ENCODE measurements at places on chromosomes 2 and 18. TPM values are rescaled to one million over a fixed set of nuclear protein-coding genes. Genes with fewer than 3 reads are reported as not detected.

The SETBP1 gene
- 10.2 TPM for total RNA-seq

The CYTIP gene
- total RNA-seq = 520 TPM

The SIX2 gene
- not detected for total RNA-seq

The SAG gene
- total RNA-seq = not detected

The FLACC1 gene
- 0.59 TPM for total RNA-seq

The MYL12B gene
- 264 TPM for total RNA-seq

The SPOPL gene
- 8.9 TPM for total RNA-seq

The NXPH2 gene
- total RNA-seq = not detected

The SLC9A2 gene
- total RNA-seq = 0.05 TPM

The C2orf80 gene
- total RNA-seq = not detected

The PLGLB1 gene
- total RNA-seq = 0.45 TPM

The RAB17 gene
- total RNA-seq = 0.69 TPM

GRCh38 chr2:50221106-50221505 lies 810.8 kb downstream of the NRXN1 start:
- no peak for DNase-seq
- no peak overlapping the region for H3K27ac ChIP-seq

DNA sequence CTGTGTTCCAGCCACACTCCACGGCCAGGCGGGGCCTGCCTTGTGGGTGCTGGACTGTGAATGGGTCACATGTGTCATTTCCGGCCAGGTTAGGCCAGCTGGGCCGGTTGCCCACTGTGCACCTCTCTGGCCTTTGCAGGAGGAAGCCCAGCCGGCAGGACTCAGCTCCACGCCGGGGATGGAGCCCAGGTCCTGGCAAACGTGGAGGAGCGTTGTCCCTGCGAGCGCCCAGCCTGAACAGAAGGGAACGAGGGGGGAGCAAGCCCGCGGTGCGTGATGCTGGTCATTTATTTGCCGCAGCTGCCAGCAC lies 152.9 kb downstream of the PXDN start:
- H3K27me3 ChIP-seq = peaks cover 16% of the 10 kb centered on the region
- no peaks in the 10 kb centered on the region for H3K4me1 ChIP-seq
- no peak overlapping the region for H3K4me3 ChIP-seq
- DNase-seq = no peak
- H3K36me3 ChIP-seq = no peaks in the 10 kb centered on the region

- no peak overlapping the region for H3K27ac ChIP-seq
- peak; percentile 12 for DNase-seq
- peaks cover 53% of the 10 kb centered on the region for H3K27me3 ChIP-seq
- H3K4me1 ChIP-seq = no peaks in the 10 kb centered on the region
Observed at GRCh38 chr2:235659767-235660322, 166.0 kb downstream of the AGAP1 start.

DNA sequence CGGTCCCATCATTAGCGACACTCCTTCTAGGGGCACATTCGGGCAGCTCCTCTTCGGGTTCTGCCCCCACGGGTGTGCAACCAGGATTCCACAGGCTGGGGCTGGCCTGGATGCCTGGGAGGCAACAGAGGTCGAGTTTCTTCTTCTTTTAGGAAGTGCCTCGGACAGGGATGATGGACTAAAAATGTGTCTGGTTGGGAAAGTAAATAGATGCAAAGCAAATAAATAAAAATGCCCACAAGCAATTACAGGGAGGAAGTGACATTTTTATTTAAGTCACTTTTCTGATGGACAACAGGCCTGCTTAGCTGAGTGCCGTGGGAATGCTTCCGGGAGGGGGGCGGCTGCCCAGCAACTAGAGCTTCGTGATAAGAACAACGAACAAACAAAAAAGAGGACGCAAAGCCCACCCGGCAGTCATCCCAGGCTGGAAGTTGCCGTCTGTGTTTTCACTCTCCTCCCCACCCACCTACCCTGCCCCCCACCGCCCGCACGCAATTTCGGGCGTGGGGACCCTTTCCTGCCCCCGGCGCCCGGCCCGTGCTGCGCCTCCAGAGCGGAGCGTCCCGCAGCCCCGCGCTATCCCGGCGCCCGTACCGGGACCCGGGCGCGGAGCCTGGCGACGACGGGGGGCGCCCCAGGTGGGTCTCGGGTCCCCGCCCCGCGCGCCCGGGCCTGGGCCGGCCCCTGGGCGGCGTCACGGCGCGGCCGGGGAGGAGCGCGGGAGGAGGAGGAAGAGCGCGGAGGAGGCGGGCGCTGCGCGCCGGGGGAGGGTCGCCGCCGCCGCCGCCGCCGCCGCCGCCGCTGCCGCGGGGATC lies 412 bp upstream of the NCK2 start:
- H3K36me3 ChIP-seq = peaks cover 34% of the 10 kb centered on the region
- peak overlapping the region; percentile 75 for H3K4me3 ChIP-seq
- DNase-seq = peak; percentile 59
- peaks cover 60% of the 10 kb centered on the region for H3K4me1 ChIP-seq

DNA sequence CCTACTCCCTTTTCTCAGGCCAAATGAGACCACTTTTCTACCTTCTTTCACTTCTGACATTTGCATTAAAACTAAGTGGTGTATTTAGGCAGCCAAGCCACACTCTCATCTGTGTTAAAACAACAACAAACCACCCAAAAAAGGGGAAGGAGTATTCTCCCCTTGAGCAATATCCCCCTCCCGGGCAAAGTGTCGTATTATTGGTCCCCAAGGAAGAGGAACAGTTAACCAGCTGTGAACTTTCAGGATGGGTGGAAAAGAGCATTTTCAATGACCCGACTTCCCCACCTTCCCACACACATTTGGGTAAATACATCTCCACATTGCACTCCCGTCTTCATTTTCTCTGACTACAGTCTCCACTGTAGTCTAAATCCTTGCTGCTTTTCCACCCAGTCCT lies 44.3 kb downstream of the FEZ2 start:
- H3K36me3 ChIP-seq = peaks cover 31% of the 10 kb centered on the region
- peaks cover 11% of the 10 kb centered on the region for H3K4me1 ChIP-seq
- H3K4me3 ChIP-seq = no peak overlapping the region
- no peak overlapping the region for H3K27ac ChIP-seq

DNA sequence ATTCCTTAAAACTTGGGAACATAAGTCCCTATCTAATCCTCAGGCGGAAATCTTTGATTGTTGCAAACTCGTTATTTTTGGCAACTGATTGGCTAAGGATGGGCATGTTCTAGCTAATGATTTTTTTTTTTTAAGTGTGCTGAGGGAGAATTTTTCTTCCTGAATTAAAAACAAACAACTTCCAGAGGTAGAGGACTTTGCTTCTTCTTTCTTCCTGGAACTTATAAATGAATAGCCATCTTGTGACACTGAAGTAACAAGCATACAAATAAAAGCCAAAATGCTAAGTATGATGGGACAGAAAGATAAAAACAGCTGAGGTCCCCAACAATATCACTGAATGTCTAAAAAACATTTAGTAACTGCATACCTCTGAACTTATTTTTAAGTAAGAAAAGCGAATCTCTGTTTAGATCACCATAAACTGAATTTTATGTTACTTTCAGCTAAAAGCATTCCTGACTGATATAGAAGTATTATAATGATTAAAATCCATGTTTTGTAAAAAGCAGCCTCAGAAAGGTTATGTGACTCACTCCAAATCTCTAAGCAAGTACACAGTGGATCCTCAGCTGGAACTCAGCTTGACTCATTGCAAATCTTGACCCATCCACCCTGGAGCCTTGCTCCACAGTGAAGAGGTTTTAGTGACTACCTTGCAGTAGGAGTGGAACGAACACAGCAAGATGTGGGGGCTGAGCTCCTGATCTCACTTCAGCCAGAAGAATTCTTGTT lies 344.4 kb downstream of the CLIP4 start:
- H3K27ac ChIP-seq = no peak overlapping the region
- no peaks in the 10 kb centered on the region for H3K36me3 ChIP-seq
- no peaks in the 10 kb centered on the region for H3K4me1 ChIP-seq
- peaks cover 16% of the 10 kb centered on the region for H3K27me3 ChIP-seq
- H3K4me3 ChIP-seq = no peak overlapping the region

GRCh38 chr2:189014449-189015138 lies 40.4 kb downstream of the COL3A1 start:
- no peak overlapping the region for H3K4me3 ChIP-seq
- H3K27me3 ChIP-seq = peaks cover 8% of the 10 kb centered on the region
- no peak overlapping the region for H3K27ac ChIP-seq
- no peak for DNase-seq
- H3K36me3 ChIP-seq = no peaks in the 10 kb centered on the region

DNA sequence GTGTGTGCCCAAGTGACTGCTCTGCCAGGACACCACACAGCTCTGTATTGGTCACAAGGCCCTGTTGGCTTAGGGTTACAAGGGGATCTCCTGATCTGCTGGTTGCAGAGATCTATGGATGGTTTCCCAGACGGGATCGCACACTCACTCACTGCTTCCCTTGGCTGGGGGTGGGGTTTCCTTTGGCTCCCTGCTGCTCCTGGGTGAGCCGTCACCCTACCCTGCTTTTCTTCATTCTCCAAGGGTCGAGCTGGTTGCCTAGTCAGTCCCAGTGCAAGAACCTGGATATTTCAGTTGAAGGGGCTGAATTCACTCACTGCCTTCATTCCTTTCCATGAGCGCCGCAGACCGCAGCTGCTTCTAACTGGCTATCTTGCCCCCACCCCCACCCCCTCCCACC lies 56.3 kb downstream of the GTF3C3 start:
- no peaks in the 10 kb centered on the region for H3K4me1 ChIP-seq
- no peaks in the 10 kb centered on the region for H3K27me3 ChIP-seq
- no peak for DNase-seq
- H3K36me3 ChIP-seq = peaks cover 7% of the 10 kb centered on the region

GRCh38 chr2:167318581-167318980 lies 430.3 kb downstream of the XIRP2 start:
- no peaks in the 10 kb centered on the region for H3K27me3 ChIP-seq
- H3K27ac ChIP-seq = no peak overlapping the region
- H3K4me1 ChIP-seq = no peaks in the 10 kb centered on the region
- no peak overlapping the region for H3K4me3 ChIP-seq

- no peak overlapping the region for H3K4me3 ChIP-seq
- H3K27me3 ChIP-seq = peaks cover 8% of the 10 kb centered on the region
- no peak for DNase-seq
- no peaks in the 10 kb centered on the region for H3K4me1 ChIP-seq
- H3K36me3 ChIP-seq = no peaks in the 10 kb centered on the region
Observed at GRCh38 chr2:241458687-241459086, 49.7 kb downstream of the STK25 start.

- DNase-seq = no peak
- peaks cover 27% of the 10 kb centered on the region for H3K4me1 ChIP-seq
- H3K4me3 ChIP-seq = peak overlapping the region; percentile 91
- peak overlapping the region; percentile 60 for H3K27ac ChIP-seq
- peaks cover 1% of the 10 kb centered on the region for H3K36me3 ChIP-seq
- peaks cover 55% of the 10 kb centered on the region for H3K27me3 ChIP-seq
Observed at GRCh38 chr2:147843391-147843863, 1.4 kb upstream of the ACVR2A start.

- no peak for DNase-seq
- peaks cover 13% of the 10 kb centered on the region for H3K36me3 ChIP-seq
- H3K4me3 ChIP-seq = no peak overlapping the region
- no peak overlapping the region for H3K27ac ChIP-seq
- peaks cover 54% of the 10 kb centered on the region for H3K4me1 ChIP-seq
Observed at GRCh38 chr2:143429932-143430679, 300.9 kb downstream of the ARHGAP15 start.

- no peak for DNase-seq
- H3K27me3 ChIP-seq = peaks cover 36% of the 10 kb centered on the region
- no peak overlapping the region for H3K27ac ChIP-seq
- H3K36me3 ChIP-seq = no peaks in the 10 kb centered on the region
- no peak overlapping the region for H3K4me3 ChIP-seq
Observed at GRCh38 chr2:240056678-240057077, 3.4 kb upstream of the OR6B3 start.

DNA sequence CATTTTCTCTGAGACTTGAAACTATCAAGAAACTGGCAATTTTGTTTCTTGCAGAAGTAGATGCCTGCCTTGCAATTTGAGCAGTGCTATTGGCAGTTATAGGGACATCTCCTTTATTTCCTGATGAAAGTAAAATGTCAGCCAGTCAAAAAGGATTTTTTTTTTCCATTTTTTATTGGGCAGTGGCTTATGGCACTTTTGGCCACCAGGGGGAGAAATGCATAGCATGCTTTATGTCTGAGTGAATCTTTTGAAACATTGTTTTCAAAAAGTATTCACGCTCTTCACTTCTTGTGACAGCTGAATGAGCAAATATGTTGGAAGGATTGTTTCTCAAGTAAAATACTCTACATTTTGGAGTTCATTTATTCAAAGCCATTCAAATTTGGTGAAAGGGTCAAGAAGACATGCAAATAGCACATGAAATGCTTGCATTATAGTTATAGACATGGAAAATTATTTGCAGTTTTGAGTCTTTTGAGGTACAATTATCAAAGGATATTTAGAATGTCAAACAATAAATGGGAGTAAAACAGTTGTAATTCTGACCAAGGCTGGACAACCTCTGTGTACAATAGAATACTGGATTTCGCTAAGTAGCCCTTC lies 491.0 kb downstream of the CDH2 start:
- no peak overlapping the region for H3K27ac ChIP-seq
- no peaks in the 10 kb centered on the region for H3K36me3 ChIP-seq
- DNase-seq = peak; percentile 18
- H3K4me1 ChIP-seq = no peaks in the 10 kb centered on the region
- H3K4me3 ChIP-seq = no peak overlapping the region
- H3K27me3 ChIP-seq = no peaks in the 10 kb centered on the region

- H3K27me3 ChIP-seq = peaks cover 11% of the 10 kb centered on the region
- H3K4me1 ChIP-seq = no peaks in the 10 kb centered on the region
Observed at GRCh38 chr2:19670303-19670702, 231.5 kb downstream of the TTC32 start.

GRCh38 chr2:191228861-191229260 lies 16.3 kb upstream of the MYO1B start:
- no peak overlapping the region for H3K4me3 ChIP-seq
- no peaks in the 10 kb centered on the region for H3K4me1 ChIP-seq
- no peaks in the 10 kb centered on the region for H3K36me3 ChIP-seq
- no peak for DNase-seq
- H3K27ac ChIP-seq = no peak overlapping the region
- H3K27me3 ChIP-seq = no peaks in the 10 kb centered on the region

GRCh38 chr2:28488083-28488830 lies 7.6 kb upstream of the PLB1 start:
- no peak overlapping the region for H3K4me3 ChIP-seq
- no peaks in the 10 kb centered on the region for H3K4me1 ChIP-seq
- no peaks in the 10 kb centered on the region for H3K27me3 ChIP-seq
- H3K36me3 ChIP-seq = no peaks in the 10 kb centered on the region
- no peak for DNase-seq

GRCh38 chr2:45134726-45135125 lies 125.5 kb upstream of the SIX2 start:
- H3K27ac ChIP-seq = no peak overlapping the region
- no peaks in the 10 kb centered on the region for H3K36me3 ChIP-seq
- no peak for DNase-seq
- no peak overlapping the region for H3K4me3 ChIP-seq

Data from activated CD8-positive, alpha-beta T cell treated with anti-CD3 and anti-CD28 coated beads for 36 hours (primary cell).